ENCODE measurements at places on chromosomes 4 and X.

DNA sequence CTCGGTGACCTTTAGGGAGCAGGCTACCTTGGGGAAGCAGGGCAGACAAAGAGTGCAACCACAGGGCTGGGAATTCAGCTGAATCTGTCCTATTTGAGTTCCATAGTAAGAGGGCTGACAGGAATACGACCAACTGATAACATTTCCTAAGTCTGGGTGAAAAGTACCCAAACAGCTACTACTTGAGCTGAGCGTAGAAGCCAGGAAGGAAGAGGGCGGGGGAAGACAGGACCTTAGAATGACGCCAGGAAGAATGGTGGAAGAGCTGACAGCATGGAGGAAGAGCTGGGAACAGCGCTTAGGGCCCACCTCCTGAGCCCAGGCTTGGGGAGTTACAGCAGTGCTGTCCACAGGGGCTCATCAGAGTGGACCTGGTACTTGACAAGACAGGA is 14.4 kb downstream of the MECP2 start:
- no peak for DNase-seq

- DNase-seq = no peak
Measured at GRCh38 chr4:15836362-15836761, 58.2 kb downstream of the CD38 start.

- DNase-seq = no peak
Measured at GRCh38 chr4:16508968-16509367, 282.7 kb upstream of the TAPT1 start.

GRCh38 chr4:101420661-101421060 is 73.3 kb upstream of the PPP3CA start:
- DNase-seq = no peak

GRCh38 chr4:35167385-35167784 is 1076.9 kb downstream of the ARAP2 start:
- DNase-seq = no peak

GRCh38 chrX:130184857-130185256 is 13.1 kb downstream of the RAB33A start:
- DNase-seq = no peak

DNA sequence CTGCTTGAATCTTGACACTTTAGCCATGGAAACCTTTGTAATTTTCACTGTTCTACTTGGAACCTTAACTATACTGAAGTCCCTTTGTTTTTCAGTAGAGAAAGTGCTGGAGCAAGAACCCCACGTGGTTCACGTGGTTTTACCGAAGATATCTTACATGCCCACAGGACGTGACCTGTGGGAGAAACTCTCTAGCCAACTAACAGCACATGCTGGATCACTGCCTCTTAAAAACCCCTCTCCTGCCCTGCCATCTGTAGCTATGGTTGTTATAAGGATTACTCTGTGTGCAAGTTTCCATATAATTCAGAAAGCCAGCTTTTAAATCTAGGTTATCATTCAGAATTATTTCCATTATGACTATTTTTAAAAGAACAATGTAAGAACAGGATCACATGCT is 30.2 kb downstream of the SPANXD start:
- DNase-seq = no peak

DNA sequence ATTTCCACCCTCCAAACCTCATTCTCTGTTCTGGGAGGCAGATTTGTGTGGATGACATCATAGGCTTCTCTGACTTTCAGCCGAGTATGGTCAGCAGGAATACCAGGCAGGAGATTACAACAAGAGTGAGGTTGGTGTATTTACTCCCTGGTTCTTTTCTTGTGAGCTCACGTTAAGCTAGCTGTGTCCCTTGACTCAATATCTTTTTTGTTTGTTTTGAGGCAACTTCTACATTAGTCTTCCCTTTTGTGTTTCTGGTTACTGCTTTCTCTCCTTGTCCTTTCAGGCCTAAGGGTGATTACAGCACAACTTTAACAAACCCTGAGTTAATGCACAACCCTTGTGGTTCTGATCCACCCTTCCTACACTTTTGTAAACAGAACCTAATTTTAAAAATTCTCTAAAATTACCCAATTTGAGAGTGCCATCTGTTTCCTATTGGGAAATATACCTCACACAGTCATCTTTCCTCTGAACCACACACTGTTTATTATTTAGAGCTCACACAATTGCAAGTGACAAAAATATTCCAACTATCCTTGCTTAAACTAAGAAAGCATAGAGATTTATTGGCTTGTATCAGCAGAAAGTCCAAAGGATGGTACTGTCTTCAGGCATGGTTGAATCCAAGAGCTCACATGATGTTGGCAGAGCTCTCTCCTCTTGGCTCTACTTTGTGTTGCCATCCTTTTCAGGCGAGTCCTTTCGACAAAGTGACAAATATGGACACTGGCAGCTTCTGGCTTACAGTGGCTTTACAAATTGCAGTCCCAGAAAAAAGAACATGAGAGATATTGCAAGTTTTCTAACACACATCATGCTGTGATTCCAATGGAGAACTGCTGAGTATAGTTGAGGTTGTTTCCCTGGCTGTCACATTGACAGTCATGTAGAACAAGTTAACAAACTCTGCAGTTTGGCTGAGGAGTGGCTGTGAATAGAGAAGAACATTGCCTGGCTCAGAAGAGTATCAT is 150.5 kb upstream of the DDIT4L start:
- no peak for DNase-seq

- DNase-seq = peak; percentile 10
Measured at GRCh38 chrX:76279007-76279406, 106.1 kb downstream of the PBDC1 start.

DNA sequence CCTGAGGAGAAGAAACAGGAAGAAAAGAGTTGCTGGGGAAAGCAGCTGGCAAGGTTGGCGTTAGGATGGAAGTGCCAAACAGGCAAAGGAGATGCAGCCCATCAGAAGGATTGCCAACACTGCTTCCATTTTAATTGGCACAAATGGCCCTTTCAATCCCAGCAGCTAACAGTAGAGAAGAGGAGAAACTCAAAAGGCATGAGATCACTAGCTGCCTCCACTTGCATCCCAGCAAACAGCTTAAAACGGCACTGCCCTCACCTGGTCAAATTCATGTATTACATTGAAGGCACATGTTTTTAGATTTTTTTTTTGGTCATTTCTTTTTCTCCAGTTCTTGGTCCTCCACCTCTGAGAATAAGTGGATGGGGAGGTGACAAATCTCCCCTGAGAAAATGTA is 14.9 kb upstream of the LOC101059915 start:
- DNase-seq = no peak

- DNase-seq = no peak
Measured at GRCh38 chrX:12881914-12882313, 15.0 kb downstream of the TLR7 start.

- DNase-seq = no peak
Measured at GRCh38 chrX:2767631-2768455, 16.0 kb downstream of the XG start.

GRCh38 chrX:121579016-121579760 is 531.8 kb downstream of the GLUD2 start:
- DNase-seq = no peak

DNA sequence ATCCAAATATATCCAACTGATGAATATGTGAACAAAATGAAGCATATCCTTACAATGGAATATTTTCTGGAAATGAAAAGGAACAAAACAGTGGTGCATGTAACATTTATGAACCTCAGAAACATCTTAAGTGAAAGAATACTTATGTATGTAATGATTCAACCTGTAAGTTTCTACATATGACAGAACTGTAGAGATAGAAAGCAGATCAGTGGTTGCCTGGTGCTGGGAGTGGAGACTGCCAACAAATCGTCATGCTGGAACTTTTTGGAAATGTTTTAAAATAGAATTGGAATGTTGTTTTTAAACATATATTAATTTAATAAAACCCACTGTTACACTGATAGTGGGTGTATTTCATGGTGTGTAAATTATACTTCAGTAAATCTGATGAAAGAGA is 667.5 kb downstream of the RAPGEF2 start:
- DNase-seq = no peak

DNA sequence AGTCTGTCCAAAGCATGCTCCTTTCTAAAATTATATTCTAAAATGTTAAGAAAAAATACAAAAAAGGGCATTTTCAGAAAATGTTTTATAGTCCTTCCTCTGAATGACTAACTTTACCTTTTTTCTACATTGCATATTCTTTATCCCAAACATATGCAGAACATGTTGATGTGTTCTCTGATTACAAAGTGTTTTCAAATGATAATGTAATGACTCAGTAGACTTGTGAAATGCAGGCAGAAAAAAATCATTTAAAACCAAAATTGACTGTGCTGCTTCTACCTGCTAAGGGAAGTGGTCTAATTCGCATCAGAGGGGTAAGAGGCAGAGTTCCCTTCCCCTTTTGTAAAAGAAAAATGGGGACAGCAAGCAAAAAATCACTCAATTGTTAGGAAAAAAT is 22.7 kb upstream of the YTHDC1 start:
- DNase-seq = no peak

- no peak for DNase-seq
Measured at GRCh38 chr4:38939165-38939564, 71.6 kb downstream of the FAM114A1 start.

DNA sequence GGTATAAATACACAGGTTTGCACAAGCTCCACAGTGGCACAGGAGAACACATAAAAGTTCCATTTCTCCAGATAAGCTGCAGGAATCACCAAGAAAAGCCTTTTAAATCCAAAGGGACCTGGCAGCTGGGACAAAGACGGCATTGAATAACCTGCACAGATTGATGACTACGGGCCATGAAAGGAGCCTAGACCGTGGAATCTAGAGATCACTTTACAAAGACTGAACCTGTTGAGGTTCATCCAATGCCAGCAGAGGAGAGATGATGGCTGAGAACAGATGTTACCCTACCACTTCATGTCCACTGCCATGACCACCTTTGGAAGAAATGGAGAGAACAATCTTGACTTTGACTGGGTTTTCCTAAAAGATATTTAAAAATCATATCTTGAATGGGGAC is 88.7 kb downstream of the PRSS12 start:
- DNase-seq = no peak
